ENCODE measurements at places on chromosomes 11 and 22.

GRCh38 chr11:58907780-58908179 lies 31.5 kb upstream of the GLYATL1 start:
- DNase-seq, result no peak

GRCh38 chr22:28373831-28374230 lies 305.8 kb downstream of the TTC28 start:
- DNase-seq, result no peak

- no peak for DNase-seq
Measured at GRCh38 chr11:8871171-8871775, 39.7 kb upstream of the AKIP1 start.

GRCh38 chr11:116750070-116750718 lies 22.6 kb downstream of the BUD13 start:
- DNase-seq, result no peak

DNA sequence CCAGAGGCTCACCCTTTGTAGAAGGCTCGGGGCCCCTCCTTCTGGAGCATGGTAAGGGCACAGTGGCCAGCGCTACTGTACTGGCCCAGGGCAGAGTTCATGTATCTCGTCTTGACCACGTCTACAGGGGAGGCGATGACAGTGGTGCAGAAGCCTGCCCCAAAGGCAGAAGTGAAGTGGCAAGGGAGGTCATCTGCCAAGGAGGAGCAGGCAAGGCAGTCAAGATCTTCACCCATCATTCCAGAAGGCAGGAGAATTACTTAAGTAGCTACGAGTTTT lies 7.2 kb downstream of the UCP2 start:
- no peak for DNase-seq

DNA sequence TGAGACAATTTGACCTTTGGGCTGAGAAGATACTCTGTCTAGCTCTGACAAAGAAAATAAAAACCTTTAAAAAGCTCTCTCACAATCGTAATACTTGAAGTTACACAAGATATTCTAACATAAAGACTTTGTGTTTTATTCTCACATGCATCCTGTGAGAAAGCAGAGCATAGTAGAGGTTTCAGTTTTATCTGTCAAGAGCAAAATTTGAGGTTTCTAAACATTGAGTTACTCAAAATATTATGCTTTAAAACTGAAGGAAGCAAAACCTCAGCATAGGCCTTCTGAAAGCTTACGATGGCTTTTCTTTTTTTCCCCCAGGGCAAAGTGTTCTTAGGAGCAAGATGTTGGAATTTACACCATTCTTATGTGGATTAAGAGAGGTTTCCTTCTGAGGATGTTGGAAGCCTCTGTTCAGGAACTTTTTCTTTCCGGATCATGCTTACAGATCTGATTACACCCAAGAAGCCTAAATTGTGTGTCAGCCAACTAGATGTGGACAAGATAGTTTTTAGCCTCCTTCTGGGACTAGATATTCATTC lies 15.0 kb upstream of the OR51M1 start:
- DNase-seq, result no peak

GRCh38 chr11:66339686-66340483 lies 3.7 kb upstream of the RIN1 start:
- no peak for DNase-seq

DNA sequence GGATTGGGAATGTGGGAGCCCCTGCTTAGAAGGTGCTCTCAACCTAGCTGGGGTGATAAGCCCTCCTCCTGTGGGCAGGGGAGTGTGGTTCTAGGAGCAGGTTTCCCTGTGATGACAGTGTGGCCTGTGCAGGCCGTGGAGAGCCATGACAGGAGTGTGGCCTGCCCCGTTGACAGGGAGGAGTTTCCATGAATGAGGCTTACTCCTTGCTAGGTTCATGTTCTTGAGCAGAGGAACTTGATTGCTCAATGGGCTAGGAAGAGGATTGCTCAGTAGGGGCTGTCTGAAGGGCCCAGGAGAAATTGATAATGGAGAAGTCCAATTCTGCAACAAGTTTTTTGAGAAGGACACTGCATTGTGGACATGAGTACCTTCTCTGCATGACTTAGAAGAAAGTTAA lies 92.0 kb downstream of the PPP6R3 start:
- DNase-seq, result no peak

DNA sequence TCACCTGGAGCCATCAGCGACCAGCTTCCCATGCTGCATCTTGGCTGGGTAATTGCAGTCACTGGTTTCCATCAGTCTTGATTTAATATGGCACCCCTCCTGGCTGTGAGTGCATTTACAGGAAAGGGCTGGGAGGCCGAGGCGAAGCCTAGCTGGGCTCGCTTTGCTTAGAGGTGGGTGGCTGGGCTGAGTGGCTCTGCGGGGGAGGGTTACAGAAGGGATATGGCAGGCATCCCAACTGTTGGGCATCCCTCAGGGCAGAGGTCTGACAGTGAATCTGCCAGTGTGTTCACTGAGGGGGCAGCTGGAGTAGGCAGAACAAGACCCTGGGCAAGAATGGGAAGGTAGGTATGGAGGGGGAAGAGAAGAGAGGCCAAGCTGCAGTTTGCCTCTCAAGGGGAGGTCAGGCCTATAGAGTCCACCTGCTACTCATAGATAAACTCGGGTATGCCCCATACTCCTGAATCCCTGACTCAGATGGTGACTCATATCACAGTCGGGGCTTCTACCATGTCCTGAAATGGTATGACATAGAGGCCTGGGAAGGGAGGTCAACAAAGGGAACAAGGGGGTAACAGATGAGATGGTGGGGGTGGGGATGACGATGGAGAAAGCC lies 77.5 kb upstream of the PHOX2A start:
- DNase-seq, result no peak

GRCh38 chr22:27867085-27867952 lies 51.7 kb downstream of the PITPNB start:
- DNase-seq, result no peak

- no peak for DNase-seq
Measured at GRCh38 chr22:38266120-38266519, 6.7 kb downstream of the TMEM184B start.

DNA sequence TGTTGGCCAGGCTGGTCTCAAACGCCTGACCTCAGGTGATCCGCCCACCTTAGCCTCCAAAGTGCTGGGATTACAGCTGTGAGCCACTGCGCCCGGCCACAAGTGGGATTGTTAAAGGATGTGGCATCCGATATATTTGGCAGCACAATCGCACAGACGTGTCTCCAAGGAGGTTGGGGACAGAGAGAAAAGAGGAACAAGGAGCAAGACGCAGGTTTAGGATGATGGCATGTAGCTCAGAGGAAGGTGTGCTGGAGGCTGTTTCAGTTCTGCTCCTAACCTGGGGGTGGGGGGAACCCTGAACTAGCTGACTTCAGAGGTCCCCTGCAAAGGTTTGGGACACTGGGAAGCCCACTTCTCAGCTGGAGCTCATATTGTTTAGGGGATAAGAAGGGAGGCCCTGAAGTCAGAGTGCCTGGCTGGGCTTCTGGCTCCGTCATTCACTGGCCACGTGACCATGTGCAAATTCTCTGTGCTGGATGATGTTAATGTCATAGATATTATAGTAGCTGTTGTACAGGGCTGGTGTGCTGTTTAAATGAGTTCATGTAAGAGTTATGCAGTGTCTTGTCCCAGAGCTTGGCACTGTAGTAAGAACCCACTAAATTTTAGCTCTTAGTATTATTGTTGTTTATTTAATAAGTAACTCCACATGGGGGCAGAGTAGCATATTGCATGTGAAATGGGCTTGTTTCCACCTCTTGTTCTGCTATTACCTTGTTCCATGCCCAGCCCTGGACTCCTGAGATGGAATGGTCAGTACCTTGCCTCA lies 129.7 kb downstream of the ST3GAL4 start:
- no peak for DNase-seq

DNA sequence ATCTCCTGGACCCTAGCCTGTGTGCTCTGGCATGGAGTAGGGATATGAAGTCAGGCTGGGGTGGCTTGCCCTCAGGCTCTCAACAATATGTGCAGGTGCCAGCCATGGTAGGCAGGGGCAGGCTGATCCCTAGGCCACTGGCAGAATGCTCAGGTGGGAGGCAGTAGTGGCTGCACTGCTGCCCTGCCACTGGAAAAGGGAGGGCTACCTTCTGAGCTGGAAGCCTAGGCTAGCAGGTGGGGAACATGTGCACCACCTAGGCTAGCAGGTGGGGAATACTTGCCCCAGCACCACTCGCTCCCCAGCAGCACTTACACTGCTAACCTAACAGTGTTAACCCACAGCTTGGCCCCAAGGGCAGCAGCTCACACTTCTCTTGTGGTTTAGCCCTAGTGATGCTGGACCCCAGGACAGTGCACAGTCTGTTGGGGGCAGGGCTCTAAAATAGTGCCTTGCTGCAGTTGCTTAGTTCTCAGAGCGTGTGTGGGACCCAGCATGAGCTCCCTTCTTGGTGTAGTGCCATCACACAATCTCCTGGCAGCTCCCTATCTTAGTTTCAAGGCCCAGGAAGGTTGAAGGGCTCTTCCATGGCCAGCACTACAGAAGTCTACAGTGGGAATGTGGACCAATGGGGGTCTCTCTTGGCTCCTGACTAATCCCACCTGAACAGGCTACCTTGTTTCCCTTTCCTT lies 130.8 kb downstream of the FCHSD2 start:
- DNase-seq, result no peak

- no peak for DNase-seq
Measured at GRCh38 chr11:57791321-57792059, 29.9 kb downstream of the CTNND1 start.

- DNase-seq, result no peak
Measured at GRCh38 chr11:21560466-21560975, 632.4 kb upstream of the ANO5 start.

GRCh38 chr22:44707752-44708151 lies 5.7 kb downstream of the PRR5 start:
- no peak for DNase-seq

- no peak for DNase-seq
Measured at GRCh38 chr11:103870821-103871309, 165.6 kb upstream of the DDI1 start.

DNA sequence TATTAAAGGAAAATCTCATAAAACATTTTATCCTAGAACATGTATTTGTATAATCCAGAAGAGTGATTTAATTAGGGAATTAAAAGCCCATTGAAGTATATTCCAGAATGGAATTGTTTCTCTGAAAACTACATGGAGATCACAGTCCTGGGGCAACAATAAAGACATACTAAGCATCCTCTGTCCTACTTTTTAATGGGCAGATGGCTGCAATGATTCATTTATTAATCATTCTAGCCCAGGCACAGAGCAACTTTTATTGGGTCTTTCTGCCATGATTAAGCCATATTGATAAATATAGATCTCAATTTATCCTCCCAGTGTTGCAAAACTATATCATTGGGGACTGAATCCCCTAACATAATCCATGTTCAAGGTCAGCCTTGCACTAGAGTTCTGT lies 22.0 kb downstream of the FAM181B start:
- DNase-seq, result no peak

DNA sequence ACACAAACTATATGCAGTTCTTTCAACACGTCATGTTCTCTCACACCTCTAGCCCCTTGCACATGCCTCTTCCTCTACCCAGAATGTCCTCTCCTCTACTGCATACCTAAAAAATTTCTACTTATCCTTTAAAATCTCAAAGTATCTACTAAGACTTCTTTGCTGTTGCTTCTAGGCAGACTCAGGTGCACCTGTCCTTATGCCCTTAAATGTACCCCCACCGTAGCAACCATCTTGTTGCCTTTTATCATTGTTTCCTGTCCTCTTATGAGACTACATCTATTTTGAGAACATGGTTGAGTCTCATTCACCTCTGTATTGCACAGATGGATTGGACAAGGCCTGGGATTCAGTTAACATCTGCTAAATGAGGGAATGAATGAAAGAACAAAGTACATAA lies 134.1 kb downstream of the SERGEF start:
- DNase-seq, result no peak

- no peak for DNase-seq
Measured at GRCh38 chr11:28636566-28636965, 528.4 kb downstream of the METTL15 start.

GRCh38 chr11:61785837-61786402 lies 6.5 kb downstream of the TMEM258 start:
- no peak for DNase-seq

GRCh38 chr11:35106595-35106994 lies 32.4 kb upstream of the CD44 start:
- DNase-seq, result no peak

- no peak for DNase-seq
Measured at GRCh38 chr11:7525424-7525823, 11.6 kb downstream of the PPFIBP2 start.

GRCh38 chr22:41598891-41599635 lies 9.4 kb upstream of the PMM1 start:
- DNase-seq, result no peak

DNA sequence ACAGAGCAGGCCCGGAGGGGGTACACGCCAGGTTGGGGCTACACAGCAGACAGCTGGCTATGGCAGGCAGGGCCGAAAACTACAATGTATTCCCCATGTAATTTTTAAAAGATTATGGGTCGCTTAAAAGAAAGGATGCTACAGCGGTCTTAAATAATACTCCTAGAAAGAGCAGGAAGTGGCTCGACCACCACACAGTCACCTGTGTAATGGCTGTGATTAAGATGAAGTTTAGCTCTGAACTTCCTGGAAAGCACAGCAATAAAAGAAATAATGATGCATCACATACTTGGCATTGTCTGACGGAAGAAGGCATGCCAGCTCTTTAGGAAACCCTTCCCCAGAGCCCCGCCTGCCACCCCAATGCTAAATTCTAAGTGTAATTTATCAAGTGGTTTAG lies 32.6 kb downstream of the WNT11 start:
- DNase-seq, result no peak

DNA sequence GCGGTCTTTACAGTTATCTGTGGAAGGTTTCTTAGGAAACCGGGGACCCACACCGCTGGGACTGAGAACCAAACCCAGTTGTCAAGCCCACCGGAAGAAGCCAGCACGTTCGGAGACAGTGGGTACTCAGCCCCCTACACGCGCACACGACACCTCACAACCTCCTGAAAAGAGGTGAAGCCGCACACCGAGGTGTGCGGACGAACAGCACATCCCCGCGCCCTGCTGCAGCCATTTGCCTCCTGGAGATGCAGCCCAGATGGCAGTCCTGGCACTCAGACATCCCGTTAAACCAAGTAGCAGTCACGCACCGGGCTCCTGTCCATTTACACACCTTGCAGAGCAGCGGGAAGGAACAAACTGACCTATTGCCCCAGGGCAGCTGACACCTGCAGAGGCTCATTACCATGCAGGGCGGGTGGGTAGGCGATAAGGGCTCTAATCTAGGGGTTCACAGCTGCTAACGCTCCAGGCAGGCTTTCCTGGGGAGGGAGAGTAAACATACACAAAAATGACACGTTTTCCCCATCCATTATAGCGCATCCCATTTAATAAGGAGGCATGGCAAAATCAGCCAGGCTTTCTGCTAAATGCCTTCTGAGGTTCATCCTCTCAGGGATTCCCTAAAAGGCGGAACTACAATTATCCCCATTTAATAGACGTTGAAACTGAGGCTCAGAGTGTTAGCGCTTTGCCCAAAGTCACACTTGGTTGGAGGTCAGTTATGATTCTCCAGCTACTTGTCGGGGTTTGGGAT lies 864 bp upstream of the EHBP1L1 start:
- no peak for DNase-seq

DNA sequence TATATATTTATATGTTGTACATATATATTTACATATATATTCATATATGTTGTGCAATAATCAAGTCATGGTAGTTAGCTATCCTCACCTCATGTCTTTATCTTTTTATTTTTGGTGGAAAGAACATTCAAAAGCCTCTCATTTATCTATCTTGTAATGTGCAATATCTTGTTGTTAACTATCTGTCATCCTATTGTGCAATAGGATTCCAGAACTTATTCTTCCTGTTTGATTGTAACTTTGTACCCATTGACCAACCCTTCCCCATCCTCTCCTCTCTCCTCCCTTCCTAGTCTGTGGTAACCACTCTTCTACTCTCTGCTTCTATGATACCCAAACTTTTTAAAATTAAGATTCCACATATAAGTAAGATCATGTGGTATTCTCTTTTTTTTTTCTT lies 115.6 kb upstream of the PDGFD start:
- no peak for DNase-seq
